Fibroblast of gingiva (primary cell): ENCODE measurements at places on chromosomes 4 and X.

- no peak for DNase-seq
Measured at GRCh38 chr4:10460313-10461047, 3.3 kb upstream of the ZNF518B start.

GRCh38 chrX:109709129-109709631, 23.9 kb downstream of the ACSL4 start:
- peak; percentile 39 for DNase-seq

DNA sequence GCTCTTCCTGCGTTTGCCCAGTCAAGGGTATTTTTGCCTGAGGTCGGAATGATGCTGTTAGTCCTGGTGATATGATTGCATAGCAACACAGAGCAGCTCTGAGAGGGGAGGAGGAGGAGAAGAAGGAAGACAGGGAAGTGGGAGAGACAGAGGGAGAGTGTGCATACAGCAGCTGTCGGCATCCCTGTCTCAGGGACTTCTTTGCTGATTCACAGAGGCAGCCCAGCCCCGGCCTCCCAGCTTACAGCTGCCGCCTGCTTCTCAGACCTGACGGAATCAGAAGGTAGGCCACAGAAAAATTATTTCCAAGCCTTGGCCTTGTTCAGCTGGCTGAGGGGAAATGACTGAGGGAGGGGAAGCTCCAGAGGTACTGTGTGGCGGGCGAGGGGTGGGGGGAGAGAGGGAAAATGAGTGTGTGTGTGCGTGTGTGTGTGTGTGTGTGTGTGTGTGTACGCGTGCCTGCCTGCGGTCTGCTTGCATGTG, 319 bp downstream of the DRP2 start:
- DNase-seq = peak; percentile 21

DNA sequence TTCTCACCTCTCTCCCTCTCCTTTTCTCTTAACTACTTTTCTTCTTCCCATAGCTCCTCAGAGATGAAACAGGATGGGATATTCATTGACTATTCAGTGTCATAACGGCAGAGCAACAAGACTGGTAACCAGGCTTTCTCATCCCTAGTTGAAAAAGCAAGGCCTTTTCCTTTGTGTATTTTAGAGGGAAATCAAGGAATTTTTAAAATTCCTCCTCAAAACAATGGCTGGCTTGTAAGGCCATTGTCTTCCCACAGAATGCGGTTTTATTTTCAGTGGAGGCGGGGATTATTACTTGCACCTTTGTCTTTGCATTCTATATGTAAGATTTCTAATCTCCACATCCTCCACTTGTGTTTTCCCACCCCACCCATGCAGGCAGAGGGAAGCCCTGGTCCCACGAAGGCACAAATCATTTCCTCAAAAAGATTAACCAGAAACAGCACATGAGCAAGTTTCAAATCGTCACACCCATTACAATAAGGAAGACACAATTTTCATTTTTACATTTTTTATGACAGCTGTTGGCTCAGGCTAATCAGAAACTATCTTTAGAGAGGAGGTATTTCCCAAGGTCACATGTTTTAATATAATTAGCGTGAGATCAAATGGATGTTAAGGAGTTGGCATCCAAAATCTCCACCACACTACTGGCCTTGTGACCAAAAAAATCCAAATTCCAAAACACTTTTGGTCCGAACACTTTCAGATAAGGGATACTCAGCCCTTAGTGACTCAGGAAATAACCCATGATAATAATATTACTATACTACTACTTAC, 53.0 kb upstream of the KDR start:
- no peak for DNase-seq

DNA sequence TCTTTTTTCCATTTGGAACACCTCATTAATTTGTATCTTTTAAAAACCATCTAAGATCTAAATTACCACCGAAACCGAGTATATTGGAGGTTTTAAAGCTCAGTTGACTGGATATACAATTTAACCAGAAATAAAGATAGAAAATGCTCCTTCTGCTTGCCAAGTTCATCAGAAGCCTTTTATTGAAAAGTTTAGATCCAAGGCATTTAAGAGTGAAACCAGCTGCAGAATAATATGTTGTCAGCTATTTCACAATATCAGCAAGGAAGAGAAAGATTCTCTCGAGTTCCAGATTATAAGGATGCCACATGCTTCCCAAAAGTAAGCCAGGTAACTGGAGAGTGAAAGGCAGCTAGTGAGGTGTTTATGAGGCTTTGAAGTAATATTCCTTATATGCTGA, 217.4 kb downstream of the DCTD start:
- DNase-seq = peak; percentile 3

DNA sequence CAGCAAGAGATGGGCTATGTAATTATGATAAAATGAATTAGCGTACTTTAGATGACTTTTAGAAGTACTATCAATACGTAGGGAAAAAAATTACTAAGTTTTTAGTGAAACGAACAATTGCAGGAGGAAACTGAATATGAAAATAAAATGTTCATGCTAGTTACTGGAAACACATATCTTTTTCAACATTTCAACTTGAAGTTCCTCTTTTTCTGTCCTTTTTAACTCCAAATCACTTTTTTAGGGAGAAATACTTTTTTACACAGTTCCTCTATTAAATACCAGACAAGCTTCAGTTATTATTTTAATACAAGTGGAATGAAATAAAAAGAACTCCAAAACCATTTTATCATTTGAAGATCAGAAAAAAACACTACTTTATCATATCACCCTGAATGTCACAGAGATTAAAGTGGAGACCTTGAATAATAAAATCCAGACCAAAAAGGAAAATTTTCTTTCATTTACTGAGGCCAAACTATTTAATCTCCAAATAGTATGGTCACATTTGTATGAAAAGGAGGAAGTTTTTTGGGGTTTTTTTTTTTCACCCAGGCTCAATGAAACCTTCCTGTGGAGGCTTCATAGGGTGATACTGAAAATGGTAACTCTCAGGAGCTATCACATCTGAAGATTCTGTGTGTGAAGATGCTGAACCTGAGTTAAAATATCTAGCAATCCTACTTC, 306.2 kb downstream of the INPP4B start:
- no peak for DNase-seq

DNA sequence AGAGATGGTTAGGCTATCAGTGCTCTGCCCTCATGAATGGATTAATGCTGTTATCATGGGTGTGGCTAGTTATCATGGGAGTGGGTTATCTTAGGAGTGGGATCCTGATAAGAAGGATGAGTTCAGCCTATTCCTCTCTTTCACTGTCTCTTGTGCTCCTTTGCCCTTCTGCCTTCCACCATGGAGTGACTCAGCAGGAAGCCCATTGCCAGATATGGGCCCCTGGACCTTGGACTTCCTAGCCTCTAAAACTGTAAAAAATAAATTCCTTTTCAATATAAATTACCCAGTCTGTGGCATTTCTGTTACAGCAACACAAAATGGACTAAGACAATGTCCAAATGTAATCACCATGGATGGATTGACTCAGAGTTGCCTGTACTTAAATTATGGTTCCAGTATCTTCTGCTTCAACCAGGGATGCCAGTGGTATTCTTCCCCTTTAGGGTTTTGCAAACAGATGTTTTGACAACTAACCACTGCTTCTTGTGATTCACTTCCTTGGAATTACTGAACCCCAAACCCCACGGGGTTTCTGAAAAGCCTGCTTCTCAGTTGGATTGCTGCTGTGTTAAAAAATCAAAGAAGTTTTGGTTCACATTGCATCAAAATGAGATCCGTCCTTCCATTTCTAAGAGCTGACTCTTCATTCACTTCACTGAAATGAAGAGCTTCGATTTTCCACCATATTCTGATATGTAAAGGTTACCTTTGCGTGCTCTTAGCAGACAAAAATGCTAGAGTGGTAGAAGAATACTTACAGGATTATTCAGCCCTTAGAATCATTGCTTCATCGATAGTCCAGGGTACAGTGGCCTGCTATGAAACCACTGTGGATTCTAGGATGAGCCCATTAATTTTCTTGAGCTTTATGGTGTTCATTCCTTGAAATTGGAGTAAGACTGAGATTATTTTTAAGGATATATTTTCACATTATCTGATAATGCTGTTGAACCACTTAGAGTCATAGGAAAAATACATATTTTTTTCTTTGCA, 107.7 kb downstream of the FRMPD4 start:
- peak; percentile 59 for DNase-seq

- no peak for DNase-seq
Measured at GRCh38 chrX:148804579-148805355, 304.4 kb downstream of the AFF2 start.

- DNase-seq = no peak
Measured at GRCh38 chr4:143407474-143407873, 70.8 kb downstream of the GAB1 start.

DNA sequence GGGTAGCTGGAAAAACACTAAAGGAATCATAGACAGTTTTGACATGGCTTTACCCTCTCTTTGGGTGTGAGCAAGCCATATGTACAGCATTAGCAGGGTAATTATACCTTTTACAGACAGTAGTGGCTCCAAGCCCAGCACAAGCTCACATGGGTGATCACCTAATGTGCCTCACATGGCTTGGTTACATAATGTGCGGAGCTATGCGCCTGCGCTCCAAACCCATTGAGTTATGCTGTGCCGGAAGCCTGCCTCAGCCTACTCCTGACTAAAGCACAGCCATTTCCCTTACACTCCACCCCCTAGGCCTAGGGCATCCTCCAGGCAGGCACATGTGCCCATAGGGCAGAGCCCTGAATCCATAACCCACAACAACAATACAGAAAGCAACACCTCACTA, 6.5 kb upstream of the TSPAN5 start:
- DNase-seq = no peak

DNA sequence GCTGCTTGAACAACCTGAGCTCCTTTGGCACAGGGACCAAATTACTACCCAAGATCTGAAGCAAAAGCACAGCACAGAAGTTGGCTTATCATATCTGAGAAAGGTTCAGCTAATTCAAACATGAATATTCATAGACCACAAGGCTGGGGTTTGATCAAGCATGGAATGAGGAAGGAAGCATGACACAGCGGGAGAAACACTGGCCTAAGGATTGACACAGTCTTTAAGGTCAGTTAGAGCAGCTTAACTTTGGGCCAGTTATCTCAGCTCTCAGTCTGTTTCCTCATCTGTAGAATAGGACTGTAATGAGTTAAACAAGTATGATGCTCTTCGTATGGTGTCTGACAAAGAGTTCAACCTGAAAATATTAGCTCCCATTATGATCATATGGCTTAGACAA, 88.5 kb upstream of the CBR4 start:
- no peak for DNase-seq

DNA sequence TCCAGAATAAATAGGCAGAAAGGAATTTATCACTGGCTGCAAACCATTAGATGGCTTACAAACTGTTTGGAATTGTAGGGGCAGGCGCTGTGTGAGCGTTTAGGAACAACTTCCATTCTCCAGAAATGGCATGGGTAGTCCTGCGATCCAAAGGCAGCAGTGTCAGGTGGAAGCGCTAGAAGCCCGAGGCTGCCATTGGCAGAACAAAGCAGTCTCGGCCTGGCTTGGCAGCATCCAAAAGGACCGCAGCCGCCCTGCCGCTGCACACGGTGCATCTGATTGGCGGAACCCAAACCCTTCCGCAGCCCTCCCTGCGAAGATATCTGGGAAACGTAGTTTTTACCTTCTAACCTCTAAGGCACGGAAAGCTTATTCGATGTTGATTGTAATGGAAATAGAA, 23.6 kb upstream of the YTHDC1 start:
- peak; percentile 78 for DNase-seq

DNA sequence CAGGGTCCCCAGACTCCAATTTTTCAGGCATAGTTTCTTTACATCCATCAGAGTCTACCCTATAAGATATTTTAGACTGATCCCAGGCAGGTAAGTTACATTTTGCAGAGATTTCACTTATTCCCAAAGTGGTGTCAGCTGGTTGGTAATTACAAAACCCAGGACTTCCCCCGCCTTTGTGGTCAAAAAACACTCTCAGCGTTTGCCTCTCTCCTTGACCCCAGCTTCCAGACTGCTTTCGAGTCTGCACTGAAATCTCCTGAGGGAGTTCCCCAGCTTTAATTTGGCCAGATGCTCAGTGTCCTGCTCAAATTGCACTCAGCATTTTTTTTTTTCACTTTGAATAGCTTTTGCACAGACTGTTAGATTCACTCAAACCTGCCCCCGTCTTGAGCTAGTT, 11.2 kb upstream of the AMOT start:
- peak; percentile 71 for DNase-seq

DNA sequence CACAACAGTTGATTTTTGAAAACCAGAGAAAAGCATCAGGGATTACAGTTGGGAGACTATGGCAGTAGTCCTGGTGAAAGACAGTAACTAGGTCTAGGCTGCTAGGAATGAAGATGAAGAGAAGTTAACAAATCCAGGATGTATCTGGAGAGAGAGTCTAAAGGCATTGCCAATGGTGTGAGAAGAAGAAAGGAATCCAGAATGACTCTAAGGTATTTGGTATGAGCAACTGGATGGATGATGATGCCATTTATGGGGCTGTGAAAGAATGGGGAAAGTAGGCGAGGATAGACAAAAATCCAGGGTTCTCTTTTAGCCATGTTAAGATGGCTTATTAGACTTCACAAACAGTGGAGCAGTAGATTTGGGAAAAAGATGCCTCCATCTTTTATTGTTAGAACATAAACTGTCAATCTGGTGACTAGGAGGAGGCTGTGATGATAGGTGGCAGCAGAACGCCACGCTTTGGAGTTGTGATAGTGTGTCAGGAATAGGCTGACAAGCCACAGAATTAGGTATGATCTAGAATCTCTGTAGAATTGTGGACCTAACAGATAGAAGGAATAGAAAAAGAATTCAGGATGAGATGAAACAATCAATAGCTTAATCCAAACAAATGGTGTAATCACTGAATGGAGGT, 27.3 kb upstream of the JADE1 start:
- DNase-seq = no peak

DNA sequence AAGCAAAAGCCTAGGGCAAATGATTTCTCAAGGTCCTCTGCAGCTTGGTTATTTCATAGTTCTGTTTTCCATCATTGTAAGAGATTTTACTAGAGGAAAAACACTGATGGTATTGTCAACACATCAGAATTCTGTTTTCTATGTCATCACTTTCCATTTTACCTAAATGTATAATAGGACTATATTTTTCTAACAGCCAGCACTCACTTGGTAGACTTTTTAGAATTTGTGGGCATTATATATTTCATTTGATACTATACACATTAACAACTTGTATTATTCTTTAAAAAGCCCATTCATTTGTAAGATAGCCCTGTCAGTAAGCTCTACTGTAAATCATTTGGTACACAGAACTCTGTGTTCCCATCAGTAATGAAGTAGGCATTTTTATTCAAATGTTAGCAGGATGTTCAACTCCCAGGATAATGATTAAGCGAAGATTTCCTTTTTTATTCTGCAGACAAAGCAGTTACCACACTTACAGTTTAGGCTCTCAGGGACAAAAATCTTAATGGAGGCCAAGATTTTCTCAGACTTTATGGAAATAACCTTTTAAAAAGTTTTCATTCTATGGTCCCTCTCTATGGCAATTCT, 143.6 kb upstream of the TEX13C start:
- DNase-seq = no peak

GRCh38 chr4:141132709-141133145, 542 bp downstream of the RNF150 start:
- DNase-seq = peak; percentile 44

DNA sequence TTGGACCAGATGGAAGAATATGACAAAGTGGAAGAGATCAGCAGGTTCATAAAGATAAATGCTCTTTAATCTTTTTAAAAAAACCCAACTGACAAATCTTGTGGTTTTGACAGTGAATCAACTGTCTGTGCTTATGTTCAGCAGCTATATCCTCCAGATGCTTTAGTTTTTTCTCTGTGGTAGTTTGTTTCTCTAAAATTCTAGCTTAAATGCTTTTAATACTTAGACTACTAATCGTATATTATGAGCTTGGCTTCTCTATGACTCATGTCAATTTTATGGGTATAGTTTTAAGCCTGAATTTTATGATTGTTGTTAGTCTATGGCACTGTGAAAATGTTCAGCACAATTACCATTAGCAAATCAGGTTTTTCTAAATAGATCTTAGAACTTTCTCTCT, 12.9 kb downstream of the HHIP start:
- DNase-seq = no peak

- DNase-seq = peak; percentile 63
Measured at GRCh38 chr4:77994194-77994721, 62.9 kb upstream of the FRAS1 start.
